ENCODE measurements at places on chromosomes 1 and 21.

DNA sequence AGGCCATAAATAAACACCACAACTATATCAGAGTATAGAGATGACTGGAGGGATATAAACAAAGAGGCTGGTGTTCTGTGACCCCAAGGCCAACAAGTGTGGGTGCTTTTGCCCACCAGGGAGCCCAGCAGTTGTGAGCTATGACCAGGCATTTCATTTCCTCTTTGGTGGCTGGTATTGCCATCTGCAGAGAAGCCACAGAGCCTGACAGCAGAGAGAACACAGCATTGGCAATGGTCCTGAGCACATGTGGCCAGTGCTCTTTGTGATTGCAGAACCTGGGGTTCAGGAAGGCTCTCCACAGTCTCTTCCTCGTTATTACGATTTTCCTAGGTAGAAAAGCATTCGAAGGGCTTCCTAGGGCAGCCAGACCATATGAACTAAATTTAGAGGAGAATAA, 112.3 kb downstream of the TM2D1 start:
- DNase-seq: no peak

GRCh38 chr21:46057710-46058241, 40.1 kb upstream of the COL6A2 start:
- DNase-seq: no peak

DNA sequence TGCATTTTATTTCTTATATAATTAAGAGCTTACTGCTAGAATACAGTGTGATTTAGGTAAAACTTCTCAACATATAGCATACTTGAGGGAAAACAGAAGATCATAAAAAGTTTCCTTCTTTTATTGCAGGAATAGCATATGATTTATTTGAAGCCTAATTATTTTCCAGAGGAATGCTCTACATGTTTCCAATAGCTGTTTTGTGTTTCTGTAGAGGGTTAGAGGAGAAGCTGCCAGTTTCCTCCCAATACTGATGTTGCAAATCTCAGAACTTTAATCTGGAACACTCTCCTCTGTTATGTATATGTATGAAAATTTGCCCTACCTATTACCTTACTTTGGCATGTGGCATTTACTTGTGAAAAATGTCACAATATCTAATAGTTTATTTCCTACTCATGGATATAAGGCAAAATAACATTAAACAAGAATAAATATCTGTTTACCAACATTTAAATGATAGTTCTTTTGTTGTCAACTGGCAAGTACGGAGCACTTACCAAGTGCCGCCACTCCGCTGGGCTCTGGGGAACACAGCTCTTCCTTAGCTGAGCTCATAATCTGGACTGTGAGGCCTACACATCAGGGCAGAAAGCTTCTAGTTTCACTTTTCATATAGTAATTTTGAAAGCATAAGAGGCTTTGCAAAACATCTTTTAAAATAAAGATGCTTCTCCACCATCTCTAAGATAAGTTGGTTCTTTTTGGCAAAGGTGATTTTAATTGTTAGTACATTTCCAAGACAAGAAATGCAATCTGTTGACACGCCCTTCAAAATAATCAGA, 239.8 kb upstream of the C1orf105 start:
- no peak for DNase-seq

DNA sequence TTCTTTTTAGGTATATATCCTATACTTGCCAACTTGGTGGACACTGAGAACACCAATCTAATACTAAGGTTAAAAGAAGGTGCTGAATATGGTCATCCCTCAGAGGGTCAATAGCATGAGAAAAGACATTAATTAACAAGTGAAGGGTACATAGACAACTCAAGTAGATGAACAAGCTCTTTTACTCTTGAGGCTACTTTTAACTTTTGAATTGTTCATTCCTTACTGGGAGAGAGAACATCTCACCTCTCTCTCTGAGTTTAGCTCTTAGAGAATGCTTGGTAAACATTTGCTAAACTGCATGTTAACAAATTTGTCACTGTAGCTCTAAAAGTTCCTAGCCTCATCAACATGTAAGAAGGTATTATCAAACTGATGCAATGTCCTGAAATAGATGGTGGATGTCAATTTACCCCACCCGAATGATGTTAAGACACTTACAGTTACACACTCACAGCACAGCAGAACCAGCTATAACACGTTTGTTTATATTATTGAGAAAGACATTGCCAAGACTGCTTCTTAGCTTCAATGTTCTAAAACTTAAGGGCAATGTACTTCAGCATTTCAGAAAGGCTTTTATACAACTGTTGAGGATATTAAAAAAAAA, 35.9 kb downstream of the HEATR1 start:
- no peak for DNase-seq

DNA sequence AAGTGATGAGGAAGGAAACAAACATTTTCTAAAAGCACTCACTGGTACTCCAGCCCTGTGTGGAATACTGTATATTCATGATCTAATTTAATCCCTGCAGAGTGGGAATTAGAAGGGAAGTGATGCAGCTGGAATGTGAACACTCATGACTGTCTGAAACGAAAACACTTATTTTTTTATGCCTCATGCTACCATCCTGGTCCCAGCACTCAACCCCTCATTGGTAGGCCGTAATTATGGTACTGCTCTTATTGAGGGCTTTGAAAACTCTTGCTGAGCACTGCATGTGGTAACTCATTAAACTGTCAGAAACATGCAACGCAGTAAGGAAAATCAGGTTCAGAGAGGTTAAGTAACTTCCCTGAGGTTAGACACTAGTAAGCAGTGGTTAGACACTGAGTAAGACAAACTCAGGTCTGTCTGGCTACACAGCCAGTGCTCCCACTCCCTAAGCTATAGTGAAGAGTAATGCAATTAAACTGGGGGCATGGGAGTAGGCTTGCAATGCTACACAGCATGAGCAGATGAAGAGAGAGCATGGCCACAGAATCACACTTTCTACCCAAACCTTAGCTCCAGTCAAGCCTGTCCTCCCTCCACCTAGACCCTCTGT, 17.3 kb upstream of the TNFSF4 start:
- no peak for DNase-seq

GRCh38 chr1:225772323-225772768, 5.3 kb upstream of the SRP9 start:
- peak; percentile 86 for DNase-seq

- DNase-seq: no peak
Observed at GRCh38 chr1:109138358-109138757, 24.4 kb downstream of the ELAPOR1 start.

GRCh38 chr1:230148126-230148652, 81.2 kb downstream of the GALNT2 start:
- no peak for DNase-seq

DNA sequence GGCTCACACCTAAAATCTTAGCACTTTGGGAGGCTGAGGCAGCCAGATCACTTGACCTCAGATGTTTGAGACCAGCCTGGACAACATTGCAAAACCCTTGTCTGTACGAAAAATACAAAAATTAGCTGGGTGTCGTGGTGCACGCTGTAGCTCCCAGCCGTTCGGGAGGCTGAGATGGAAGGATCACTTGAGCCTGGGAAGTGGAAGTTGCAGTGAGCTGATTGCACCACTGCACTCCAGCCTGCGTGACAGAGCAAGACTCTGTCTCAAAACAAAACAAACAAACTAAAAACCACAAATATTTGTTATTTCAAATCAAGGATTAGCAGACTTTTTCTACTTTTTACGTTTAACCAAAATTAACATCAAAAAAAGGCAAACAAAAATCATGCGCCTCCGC, 31.3 kb downstream of the INKA2 start:
- no peak for DNase-seq

DNA sequence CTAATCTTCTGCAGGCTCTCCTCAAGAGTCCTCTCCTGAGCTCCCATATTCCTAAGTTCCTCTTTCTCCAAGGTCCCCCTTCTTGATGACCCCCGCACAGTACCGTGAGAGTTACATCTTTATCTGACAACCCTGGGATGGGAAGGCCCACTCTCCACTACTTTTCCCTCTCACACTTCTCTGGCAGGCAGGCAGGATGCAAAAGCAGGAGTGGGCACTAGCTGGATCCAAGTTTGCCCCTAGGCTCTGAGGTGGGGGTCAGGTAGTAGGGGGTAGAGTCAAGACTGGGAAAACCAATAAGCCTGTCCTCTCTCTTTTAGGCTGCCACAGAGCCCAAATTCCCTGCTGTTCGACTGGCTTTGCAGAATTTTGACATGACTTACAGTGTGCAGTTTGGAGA, 3.9 kb downstream of the NSUN4 start:
- no peak for DNase-seq

DNA sequence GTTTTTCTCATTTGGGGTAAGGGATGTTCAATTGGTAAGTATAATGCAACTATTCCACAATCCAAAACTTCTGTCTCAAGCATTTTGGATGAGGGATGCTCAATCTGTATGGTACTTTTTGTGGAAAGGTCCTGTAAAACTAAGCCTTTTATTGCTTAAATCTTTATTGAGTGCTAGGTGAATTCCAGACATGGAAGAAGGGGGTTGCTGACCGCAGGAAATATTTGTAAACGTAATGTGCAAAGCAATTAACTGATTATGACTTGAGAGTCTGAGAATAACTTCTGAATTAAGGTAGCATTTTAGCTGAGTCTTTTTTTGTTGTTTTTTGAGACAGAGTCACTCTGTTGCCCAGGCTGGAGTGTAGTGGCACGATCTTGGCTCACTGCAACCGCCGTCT, 3.1 kb downstream of the AKIRIN1 start:
- DNase-seq: no peak

- no peak for DNase-seq
Observed at GRCh38 chr1:1582585-1583346, 8.1 kb upstream of the SSU72 start.

GRCh38 chr1:36172017-36172747, 16.2 kb downstream of the MAP7D1 start:
- DNase-seq: no peak

DNA sequence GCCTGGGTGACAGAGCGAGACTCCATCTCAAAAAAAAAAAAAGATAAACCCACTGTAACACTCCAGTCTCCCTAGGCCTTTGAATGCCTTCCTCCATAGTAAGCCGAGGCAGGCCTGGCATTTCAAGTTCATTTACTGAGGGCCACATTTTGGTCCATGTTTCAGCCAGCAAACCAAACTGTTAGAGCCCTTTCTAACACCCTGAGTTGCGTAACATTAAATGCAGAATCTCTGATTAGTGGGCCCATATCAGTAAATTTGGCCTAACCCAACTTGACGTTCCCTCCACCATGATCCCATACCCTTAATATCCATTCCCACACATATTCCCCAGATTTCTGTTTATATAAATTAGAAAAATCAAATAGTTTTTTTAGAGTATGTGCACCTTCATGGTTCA, 12.4 kb downstream of the MPZL1 start:
- no peak for DNase-seq

GRCh38 chr1:19448491-19449439, 36.6 kb downstream of the CAPZB start:
- no peak for DNase-seq

GRCh38 chr1:167095368-167095767, 1.5 kb downstream of the STYXL2 start:
- no peak for DNase-seq

DNA sequence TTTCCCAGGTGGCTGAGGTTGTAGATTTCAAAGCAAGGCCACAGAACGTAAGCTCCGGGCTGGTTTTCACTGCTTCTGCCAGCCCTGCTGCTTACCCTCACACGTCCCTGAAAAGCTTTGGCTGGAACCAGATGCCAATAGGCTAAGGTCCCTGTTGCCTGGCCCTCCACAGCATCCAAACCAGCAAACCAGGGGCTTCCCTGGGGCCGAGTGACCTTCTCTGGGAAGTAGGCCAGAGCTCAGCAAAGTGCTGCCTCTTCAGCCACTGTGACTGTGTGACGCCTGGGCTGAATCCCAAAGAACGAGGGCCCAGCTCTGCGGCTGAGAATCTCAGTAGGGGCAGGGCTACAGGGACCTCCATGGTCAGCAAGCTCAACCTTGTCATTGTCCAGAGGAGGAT, 28.9 kb upstream of the RBM15 start:
- DNase-seq: no peak

GRCh38 chr1:205259324-205259832, 31.6 kb downstream of the TMCC2 start:
- DNase-seq: no peak

- DNase-seq: no peak
Observed at GRCh38 chr1:25871086-25871703, 4.3 kb downstream of the PAQR7 start.

DNA sequence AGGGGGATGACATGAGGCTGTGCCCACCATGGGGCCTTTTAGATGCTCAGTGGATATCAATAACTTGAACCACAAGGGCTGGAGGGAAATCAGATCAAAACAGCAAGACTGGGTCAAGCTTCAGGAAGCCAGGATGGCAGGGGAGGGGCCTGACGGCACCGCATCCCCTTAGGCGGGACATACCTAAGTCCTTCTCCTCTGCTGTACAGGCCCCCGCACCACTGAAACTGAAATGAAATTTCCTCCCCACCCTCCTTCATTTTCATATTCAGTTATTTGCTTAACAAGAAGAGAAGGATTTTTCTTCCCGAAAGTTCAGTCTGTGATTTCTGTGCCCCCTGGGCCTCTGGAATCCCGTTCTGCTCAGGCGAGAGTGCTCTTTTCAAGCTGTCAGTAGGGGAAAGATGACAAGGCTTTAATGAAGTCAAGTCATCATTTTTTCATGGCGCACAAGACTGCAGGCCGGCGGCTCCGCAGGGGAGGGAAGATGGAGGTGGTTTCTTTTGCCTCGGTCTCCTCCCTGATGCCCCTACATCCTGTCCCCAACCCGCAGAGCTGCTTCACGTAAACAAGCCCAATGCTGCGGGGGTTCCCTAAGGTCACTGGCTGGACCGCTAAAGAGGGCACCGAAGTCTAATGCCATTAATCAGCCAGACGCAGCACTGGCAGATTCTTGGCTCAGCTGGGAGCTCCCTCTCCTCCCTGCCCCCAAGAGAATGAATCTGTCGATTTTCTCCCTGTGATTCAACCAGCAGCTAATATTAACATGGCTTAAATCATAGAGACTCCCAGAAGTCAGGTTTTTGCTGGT, 264.8 kb downstream of the C1orf94 start:
- no peak for DNase-seq

- DNase-seq: no peak
Observed at GRCh38 chr21:42010507-42011495, 641 bp upstream of the ZBTB21 start.

- DNase-seq: no peak
Observed at GRCh38 chr1:237953238-237953637, 62.5 kb upstream of the ZP4 start.

GRCh38 chr1:205262731-205263171, 35.0 kb downstream of the TMCC2 start:
- no peak for DNase-seq

DNA sequence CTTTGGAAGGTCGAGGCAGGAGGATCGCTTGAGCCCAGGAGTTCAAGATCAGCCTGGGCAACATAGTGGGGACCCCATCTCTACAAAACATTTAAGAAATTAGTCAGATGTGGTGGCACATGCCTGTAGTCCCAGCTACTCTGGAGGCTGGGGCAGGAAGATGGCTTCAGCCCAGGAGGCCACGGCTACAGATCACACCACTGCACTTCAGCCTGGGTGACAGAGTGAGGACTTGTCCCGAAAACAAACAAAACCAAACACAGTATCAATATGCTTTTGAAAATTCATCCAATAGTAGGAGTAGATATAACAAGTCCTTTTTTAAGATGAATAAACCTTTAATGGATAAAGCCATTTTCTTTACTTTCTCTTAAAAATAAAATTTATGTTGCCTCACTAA, 8.5 kb downstream of the APP start:
- DNase-seq: no peak

- DNase-seq: no peak
Observed at GRCh38 chr1:187870552-187870951, 1041.8 kb downstream of the PLA2G4A start.
